Hematopoietic multipotent progenitor cell (in vitro differentiated cells): ENCODE measurements at places on chromosomes 2 and 18.

DNA sequence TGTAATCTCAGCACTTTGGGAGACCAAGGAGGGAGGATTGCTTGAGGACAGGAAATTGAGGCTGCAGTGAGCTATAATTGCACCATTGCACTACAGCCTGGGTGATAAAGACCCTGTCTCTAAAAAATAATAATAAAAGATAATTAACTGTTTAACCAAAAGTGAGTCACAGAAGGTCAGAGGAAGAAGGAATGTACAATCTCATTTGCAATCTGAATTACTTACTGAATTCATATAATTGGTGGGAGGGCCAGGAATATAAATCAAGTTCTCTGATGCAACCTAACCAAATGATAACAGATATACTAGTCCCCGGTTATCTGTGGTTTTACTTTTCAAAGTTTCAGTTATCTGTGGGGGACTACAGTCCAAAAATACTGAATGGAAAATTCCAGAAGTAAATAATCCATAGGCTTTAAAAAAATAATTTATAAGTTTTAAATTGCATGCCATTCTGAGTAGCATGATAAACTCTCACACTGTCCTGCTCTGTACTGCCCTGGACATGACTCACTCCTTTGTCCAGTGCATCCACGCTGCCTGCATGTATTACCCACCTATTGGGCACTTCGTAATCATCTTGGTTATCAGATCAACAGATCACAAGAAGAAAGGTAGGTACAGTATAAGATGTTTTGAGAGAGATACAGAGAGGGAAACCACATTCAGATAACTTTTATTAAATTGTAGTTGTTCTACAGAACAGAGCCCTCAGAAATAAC is 12.8 kb upstream of the MATN3 start:
- no peak for DNase-seq

DNA sequence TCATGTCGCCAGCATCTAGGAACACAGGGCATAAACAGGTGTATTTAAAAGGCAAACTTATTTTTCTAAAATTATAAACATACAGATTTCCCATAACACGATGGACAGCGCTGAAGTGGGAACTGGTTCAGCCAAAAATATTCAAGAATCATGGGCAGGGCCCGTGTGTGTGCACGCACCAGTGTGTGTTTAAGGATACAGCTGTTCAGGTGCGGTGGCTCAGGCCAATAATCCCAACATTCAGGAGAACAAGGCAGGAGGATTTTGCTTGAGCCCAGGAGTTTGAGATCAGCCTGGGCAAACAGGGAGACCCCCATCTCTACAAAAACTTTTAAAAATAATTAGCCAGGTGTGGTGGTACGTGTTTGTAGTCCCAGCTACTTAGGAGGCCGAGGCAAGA is 288.6 kb upstream of the HDAC4 start:
- DNase-seq: no peak

- no peak for DNase-seq
Observed at GRCh38 chr2:176834226-176834625, 378.4 kb upstream of the HNRNPA3 start.

DNA sequence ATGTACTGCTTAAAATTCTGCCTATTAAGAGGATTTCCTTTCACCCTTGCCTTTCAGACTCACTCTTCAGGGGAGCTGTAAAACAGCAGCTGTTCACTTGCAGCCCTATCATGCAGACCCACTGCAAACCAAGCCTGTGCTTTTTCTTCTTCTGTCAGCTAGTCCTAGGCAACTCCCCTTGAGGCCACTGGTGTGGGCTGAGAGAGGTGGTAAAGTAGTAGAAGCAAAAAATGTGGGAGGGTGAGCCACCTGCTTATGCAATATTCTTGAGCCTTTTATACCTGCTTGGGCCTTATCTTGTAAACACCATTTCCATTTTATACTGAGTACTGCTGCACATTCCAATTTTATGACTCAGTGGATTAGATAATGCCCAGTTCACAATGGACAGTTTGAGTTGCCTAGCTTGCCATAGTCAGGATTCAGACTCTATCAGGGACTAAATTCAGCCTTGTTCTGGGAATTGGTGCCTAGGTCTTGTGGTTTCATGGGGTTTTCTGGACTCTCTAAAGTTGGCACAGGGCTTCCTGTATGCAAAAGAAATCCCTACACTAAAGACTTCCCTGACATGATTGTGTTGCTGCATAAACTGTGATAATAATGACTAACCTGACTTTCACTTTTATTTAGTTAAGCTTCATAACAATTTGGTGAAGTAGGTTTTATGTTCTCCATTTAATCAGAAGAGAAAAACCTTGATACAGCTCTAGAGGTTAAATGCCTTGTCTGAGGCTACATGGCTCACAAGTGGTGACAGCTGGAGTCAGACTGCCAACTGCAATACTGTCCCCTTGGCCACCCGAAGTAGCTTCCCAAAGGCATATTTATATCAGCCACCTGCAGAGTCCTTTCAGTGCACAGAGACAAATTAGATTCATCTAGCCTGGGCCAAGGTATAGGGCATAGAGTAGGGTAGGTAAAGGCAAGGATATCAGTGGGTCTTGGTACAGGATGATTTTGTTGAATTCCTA is 47.4 kb upstream of the KDM3A start:
- DNase-seq: no peak

- peak; percentile 70 for DNase-seq
Observed at GRCh38 chr18:48022531-48023329, 92.3 kb upstream of the SMAD2 start.

GRCh38 chr2:135320465-135321355 is 210.3 kb downstream of the ZRANB3 start:
- DNase-seq: no peak

DNA sequence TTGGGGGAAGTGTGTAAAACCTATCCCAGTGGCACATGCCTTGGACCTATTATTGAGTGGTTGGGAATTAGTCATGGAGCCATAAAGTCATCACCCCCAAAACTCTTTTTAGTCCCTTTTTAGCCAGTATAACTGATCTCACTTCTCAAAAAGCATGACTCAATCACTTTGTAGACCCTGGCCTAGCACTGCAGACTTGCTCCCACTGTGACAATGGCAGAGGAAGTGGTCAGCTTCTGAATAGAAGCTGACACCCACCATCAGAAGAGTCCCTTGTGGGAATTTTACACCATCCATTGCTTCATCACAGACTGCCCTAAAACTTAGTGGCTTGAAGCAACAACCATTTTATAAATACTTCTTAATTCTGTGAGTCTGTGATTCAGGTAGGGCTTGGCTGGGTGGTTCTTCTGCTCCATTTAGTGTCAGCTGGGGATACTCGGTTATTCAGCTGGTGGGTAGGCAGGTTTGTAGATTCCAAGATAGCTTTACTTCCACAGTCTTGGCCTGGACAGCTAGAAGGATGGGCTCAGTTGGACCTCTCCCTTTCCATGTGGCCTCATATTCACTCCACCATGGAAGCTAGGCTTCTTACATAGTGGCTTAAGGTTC is 10.8 kb upstream of the ITGA6 start:
- no peak for DNase-seq

DNA sequence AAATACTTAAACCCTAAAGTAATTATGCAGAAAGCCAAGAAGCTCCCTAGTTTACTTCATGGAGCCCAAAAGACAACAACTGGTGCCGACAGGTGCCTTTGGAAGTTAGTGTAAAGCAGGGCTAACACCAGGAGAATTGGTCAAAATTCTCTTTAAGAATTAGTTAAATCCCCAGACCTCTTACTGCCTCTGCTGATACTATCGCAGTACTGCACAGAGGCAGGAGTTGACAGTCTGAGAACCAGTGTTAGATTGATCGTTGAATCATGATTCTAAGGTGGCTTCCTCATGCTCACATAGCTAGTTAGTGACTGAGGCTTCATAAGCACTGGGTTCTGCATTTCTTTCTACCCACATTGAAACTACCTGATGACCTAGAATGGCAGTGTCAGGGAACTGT is 445.0 kb downstream of the XIRP2 start:
- DNase-seq: no peak

- DNase-seq: no peak
Observed at GRCh38 chr18:45328296-45328695, 287.0 kb upstream of the SLC14A2 start.

DNA sequence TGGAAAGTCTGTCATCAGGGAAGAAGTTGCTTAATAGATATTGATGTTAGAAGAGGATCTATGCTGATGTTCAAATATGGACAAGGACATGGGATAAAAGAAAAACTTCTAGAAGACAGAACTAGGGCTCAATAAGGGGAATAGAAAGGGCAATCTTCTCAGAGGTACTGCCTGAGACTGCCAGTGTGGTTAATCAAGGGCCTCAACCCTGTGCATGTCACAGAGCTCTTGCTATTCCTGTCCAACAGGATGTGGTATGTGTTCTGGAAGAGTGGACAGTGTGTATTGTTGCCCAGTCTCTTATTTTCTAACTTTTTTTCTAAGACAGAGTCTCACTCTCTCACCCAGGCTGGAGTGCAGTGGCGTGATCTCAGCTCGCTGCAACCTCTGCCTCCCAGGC is 27.8 kb upstream of the RNF125 start:
- DNase-seq: no peak

GRCh38 chr2:101697124-101698013 is at the start of gene MAP4K4:
Gene MAP4K4, plus strand, starts transcription at chr2:101697707. Its CDS starts 374 bp downstream, at chr2:101698081.
- peak; percentile 60 for DNase-seq

GRCh38 chr18:76459687-76460350 is 35.2 kb downstream of the ZNF516 start:
- DNase-seq: no peak

DNA sequence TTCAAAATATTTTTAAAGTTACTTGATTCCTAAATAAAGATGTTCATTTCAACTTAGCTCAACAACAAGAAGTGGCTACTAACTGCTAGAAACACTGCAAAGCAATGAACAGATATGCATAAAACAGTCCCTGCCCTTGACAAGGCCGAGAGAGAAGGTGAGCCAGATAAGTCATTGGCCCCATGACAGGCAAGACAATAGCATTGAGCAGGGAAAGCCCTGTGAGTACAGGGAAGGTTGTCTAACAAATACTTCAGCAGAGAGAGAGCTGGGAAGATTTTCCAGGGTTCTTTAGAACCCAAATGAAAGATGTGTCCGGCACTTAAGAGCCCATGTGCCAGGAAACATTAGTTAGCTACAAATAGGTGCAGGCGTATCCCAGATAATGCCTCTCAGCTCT is 4.7 kb downstream of the LAMA1 start:
- no peak for DNase-seq

DNA sequence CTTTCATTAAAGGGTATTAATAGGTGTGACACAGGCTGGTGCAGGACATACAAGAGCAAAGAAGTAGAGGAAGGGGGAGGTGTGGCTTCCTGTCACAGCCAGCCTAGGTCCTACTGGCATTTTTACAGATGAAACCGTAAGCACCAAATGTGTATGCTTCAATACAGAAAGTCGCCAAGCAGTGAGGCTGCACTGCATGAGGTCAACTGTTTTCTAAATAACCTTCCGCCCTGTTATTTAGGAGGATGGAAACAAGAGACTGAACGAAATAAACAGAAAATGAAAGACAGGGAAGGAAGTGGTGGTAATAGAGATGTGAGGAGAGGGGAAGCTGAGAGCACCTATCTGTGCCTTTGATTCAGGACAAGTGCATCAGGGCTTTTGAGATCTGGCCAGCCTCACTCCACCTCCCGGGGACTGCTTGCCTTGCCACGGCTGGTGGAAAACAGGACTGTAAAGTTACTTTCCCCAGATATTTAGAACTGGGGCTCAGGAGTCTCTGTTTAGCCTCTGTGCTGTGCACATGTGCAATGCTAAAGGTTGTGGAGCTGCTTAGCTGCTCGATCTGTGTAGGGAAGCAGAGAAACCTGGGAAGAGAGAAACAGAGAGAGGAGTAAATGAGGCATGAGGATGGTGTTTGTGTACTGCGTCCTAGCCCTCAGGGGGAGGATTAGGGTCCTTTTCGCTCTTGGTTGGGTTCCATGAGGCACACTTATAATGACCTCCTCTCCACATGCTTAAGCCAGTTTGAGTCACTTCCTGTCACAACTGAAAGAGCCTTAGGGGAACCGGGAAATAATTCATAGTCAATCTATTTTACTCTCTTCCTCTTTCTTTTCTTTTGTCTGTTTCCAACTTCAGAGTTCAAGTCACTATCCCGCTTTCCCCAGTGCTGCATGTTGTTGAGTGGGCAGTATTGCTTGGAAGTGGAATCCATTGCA is 62.3 kb upstream of the BOD1L2 start:
- DNase-seq: no peak

- no peak for DNase-seq
Observed at GRCh38 chr2:60091894-60092293, 461.6 kb downstream of the BCL11A start.

DNA sequence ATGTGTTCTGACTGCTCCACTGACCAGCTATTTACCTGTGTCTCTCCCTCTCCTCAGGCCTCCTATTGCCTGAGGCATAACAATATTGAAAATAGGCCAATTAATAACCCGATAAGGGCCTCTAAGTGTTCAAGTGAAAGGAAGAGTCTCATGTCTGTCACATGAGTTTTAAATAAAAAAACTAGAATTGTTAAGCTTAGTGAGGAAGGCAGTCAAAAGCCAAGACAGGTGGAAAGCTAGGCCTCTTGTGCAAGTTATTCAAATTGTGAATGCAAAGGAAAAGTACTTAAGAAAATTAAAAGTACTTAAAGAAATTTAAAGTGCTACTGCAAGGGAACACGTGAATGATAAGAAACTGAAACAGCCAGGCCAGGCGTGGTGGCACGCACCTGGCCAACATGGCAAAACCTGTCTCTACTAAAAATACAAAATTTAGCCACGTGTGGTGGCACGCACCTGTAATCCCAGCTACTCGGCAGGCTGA is 44.9 kb upstream of the TAF4B start:
- DNase-seq: no peak

GRCh38 chr18:68494802-68495581 is 219.9 kb downstream of the TMX3 start:
- no peak for DNase-seq

GRCh38 chr2:106566050-106566449 is 78.9 kb downstream of the CD8B2 start:
- no peak for DNase-seq

DNA sequence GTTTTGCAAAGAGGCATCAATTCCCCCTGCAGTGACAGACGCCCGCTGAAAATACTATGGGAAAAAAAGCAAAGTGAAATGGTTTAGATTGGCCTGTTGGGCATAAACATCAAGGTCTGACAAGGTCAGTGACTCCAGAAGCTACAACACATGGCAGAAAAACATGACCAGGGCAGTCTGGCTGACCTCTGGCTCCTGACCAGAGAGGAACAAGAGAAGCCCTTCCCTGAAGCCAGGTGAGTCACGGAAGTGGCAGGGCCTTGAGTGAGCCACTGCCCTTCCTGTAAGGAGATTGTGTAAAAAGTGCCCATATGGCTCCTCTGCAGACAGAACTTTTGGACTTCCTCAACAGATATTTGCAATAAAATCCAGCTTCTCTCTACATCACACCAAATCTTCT is 72.0 kb downstream of the DNER start:
- no peak for DNase-seq

DNA sequence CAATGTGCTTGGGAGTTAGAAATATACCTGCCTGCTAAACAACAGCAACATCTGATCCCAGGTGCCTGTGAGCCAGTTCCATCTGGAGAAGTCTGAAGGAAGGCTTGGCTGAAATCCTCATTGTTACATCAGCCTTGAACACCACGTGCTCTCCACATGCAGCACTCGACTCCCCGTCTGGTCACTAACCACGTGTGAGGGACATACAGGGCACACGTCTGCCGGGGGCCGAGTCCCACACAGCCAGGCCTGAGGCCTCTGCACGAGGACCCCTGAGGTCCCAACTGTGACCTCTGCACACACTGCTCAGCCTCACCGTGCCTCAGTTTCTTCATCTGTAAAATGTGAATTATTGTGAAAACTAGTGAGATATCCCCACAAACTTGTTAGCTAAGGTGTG is 236.5 kb upstream of the SALL3 start:
- no peak for DNase-seq

- DNase-seq: no peak
Observed at GRCh38 chr2:168650781-168651180, 151.7 kb upstream of the NOSTRIN start.
